ENCODE measurements at places on chromosomes 4 and X.

DNA sequence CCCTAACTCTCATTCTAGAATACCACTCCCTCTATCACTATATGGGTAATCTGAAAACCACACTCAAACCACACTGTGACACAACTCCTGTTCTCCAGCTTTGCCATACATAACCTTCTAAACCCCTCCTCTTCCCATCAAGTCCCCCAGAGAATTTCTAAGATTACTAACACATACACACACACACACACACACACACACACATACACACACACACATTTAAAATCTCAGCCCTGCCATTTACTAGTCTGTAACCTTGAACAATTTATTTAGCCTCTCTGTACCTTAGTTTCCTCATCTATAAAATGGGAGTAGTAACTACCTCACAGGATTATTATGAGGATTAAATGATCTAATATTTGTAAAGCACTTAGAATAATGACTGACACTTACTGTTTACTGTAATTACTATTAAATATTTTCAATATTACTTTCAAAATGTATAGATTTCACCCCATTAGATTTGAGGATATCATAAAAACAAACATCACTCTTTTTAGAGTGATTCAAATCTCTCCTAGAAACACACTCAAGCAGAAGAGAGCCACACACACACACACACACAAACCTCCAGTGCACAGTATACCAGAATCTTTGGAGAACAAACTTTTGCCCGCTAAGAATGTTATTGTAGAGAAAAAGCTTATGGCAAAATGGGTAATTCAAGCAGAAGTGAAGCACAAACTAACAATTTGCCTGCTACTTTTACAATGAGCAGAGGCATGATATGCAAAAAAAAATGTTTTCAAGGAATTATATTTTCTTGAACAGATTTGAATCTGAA lies 3.8 kb downstream of the ANKRD50 start:
- DNase-seq = no peak

- DNase-seq = no peak
These were observed 82.5 kb downstream of the ARHGEF9 start for GRCh38 chrX:63702556-63702955.

DNA sequence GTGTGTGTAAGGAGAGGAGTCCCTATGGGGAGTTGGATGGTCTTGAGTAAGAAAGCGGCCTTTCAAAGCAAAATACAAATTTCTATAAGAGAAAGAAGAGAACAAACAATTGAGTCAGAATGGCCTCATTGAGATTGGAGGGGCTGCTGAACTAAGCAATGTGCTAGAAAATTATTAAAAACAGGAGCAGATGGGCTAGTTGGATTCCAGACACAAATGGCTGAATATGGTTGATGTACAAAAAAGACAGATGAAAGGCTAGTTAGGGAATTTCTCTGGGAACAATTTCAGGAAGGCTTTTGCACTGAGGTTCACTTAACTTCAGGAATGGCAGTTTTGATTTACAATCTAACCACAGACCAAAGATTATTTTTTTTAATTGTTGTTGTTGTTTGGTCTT lies 1806.8 kb upstream of the TENM3 start:
- DNase-seq = no peak

DNA sequence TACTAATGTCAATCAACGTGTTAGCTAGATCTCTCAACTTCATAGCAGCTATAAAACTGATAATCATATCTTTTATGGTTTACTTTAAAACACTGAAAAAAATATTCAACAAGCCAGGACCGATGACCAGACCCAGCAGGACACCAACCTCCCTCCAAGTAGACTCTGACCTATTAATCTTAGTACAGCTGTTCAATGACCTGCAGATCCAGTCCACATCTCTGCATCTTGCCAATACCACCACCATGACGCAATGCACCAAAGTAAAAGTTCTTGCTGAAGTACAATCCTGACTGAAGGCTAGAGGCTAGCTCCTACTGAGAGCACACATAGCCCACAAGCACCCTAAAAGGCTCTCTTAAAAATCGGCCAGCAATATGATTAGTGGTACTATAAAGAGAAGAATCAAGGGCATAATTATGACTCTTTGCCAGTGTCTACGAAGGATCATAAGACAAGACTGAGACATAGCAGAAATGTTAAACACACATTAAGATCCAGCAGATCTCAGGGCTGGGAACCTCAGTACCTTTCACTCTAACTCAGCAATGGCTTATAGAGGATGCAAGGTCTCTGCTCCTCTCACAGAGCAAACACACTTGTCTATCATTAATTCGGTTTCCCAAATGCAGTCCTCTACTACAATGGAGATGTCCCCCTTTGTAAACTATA lies 7.6 kb downstream of the MED14 start:
- DNase-seq = no peak

GRCh38 chr4:88779431-88779830 lies 81.8 kb upstream of the NAP1L5 start:
- no peak for DNase-seq

- DNase-seq = no peak
These were observed 680.8 kb downstream of the RPA4 start for GRCh38 chrX:97564496-97564895.

- peak; percentile 69 for DNase-seq
These were observed 50.8 kb downstream of the PRPS1 start for GRCh38 chrX:107678957-107679740.

GRCh38 chr4:33592701-33593100 lies 2651.6 kb downstream of the ARAP2 start:
- no peak for DNase-seq

- DNase-seq = no peak
These were observed 73.7 kb upstream of the WDR44 start for GRCh38 chrX:118272242-118272641.

- DNase-seq = no peak
These were observed 41.6 kb upstream of the TAB3 start for GRCh38 chrX:30930679-30931078.

- DNase-seq = no peak
These were observed 7.1 kb downstream of the NHSL2 start for GRCh38 chrX:71917621-71918343.

DNA sequence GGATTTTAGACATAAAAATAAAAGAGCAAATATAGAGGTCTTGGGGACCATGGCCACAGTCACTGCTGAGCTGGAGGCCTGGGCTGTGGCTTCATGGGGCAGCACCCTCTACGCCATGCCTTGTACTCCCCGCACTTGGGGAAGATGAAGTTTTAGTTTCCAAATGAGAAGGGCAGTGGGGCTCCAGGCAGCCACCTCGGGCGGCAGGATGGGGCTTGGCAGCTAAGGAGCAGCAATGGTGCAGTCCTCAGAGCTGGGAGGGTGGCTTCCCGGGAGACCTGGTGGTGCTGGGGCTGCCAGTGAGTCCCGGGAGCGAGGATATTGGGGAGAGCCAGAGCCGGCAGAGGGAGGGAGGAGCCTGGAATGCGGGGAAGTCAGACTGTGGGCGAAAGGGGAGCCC lies 2.4 kb downstream of the CXCR3 start:
- no peak for DNase-seq

GRCh38 chr4:55977811-55978210 lies 29.1 kb downstream of the CEP135 start:
- DNase-seq = no peak

GRCh38 chr4:171983935-171984805 lies 171.0 kb downstream of the GALNTL6 start:
- DNase-seq = no peak

Data from effector memory CD8-positive, alpha-beta T cell (primary cell).